ENCODE measurements at places on chromosomes 13 and 19. TPM values are rescaled to one million over a fixed set of nuclear protein-coding genes. Genes with fewer than 3 reads are reported as not detected.

The KLF5 gene
- polyA plus RNA-seq: 23.1 TPM

The SYMPK gene
- polyA plus RNA-seq: 64.9 TPM

The ICAM5 gene
- 0.10 TPM for polyA plus RNA-seq

The NPAS1 gene
- polyA plus RNA-seq: 1.6 TPM

The JOSD2 gene
- polyA plus RNA-seq: 8.8 TPM

The LGALS14 gene
- not detected for polyA plus RNA-seq

The CATSPERD gene
- polyA plus RNA-seq: not detected

The NCR1 gene
- 0.21 TPM for polyA plus RNA-seq

The HRC gene
- polyA plus RNA-seq: 36.1 TPM

The STXBP2 gene
- polyA plus RNA-seq: 69.0 TPM

The ZIK1 gene
- polyA plus RNA-seq: 22.9 TPM

The NMRK2 gene
- polyA plus RNA-seq: 0.27 TPM

The LILRB5 gene
- 1.4 TPM for polyA plus RNA-seq

The POLR1G gene
- 3.1 TPM for polyA plus RNA-seq

The SERPINE3 gene
- 0.31 TPM for polyA plus RNA-seq

The KIR2DL3 gene
- 0.10 TPM for polyA plus RNA-seq

GRCh38 chr19:40270362-40271089 is 14.6 kb downstream of the AKT2 start:
- no peak for DNase-seq

DNA sequence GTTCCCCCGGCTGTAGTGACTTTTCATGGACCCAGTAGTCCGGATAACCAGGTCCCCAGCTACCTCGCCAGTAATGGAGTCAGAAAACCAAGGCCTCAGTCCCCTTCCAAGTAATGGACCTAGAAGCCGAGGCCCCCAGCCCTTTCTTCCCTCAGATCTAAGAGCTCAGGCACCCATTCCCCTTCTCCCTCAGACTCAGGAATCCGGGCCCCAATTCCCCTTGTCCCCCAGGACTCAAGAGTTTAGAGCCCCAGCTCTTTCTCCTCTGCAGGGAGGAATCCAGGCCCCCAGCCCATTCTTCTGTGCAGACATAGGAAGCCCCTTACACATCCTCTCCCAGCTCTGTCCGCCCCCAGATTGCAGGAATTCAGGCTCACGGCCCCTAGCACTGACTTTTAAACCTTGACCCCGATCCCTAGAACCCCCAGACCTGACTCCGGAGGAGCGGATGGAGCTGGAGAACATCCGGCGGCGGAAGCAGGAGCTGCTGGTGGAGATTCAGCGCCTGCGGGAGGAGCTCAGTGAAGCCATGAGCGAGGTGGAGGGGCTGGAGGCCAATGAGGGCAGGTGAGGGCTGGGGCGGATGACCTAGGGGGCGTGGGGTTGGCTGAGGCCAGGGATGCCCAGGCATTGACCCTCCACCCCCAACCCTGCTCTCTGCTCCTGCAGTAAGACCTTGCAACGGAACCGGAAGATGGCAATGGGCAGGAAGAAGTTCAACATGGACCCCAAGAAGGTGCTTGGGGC is 938 bp downstream of the CYTH2 start:
- DNase-seq: no peak

DNA sequence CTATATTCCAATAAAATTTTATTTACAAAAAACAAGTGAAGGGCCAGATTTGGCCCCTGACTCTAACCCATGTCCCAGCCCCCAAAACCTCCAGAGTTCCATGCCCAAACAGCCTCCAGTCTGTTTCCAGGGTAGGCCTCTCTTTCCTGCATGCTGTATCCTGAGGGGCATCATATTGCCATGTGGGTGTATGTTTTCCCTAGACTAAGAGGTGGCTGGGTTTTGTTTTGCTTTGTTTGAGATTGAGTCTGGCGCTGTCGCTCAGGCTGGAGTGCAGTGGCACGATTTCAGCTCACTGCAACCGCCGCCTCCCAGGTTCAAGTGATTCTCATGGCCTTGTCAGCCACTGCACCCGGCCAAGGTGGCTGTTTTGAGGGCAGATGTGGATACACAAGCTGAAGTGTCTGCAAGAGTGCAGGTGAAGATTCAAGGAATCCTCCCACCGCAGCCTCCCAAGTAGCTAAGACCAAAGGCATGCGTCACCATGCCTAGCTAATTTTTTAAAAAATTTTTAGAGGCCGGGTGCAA is 23.6 kb upstream of the LSM14A start:
- DNase-seq: no peak

DNA sequence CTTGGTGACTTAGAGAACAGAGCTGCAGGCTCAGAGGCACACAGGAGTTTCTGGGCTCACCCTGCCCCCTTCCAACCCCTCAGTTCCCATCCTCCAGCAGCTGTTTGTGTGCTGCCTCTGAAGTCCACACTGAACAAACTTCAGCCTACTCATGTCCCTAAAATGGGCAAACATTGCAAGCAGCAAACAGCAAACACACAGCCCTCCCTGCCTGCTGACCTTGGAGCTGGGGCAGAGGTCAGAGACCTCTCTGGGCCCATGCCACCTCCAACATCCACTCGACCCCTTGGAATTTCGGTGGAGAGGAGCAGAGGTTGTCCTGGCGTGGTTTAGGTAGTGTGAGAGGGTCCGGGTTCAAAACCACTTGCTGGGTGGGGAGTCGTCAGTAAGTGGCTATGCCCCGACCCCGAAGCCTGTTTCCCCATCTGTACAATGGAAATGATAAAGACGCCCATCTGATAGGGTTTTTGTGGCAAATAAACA is 9.9 kb downstream of the APOC1 start:
- DNase-seq: no peak

DNA sequence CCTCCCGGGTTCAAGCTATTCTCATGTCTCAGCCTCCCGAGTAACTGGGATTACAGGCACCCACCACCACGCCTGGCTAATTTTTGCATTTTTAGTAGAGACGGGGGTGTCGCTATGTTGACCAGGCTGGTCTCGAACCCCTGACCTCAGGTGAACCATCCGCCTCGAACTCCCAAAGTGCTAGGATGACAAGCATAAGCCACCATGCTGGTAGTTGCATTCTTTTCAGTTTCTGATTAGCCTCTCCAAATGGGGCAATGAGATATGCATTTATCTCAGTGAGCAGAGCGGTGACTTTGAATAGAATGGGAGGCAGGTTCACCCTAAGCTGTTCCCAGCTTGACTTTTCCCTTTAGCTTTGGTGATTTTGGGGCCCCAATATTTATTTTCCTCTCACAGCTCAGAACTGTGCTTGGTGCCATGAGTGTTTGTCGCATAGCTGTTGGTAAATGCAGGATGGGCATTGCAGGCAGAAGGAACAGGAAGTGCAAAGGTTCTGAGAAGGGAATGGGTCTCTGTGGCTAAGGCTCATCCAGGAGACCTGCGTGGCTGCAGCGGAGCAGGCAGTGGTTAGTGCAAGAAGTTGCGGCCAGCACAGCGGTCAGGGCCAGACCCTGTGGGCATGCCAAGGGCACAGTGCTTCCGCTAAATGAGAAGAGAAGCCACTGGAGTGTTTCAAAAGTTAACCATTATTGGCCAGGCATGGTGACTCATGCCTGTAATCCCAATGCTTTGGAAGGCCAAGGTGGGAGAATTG is 20.7 kb downstream of the LYPD3 start:
- no peak for DNase-seq

- no peak for DNase-seq
Observed at GRCh38 chr19:6374711-6375410, 872 bp downstream of the PSPN start.

DNA sequence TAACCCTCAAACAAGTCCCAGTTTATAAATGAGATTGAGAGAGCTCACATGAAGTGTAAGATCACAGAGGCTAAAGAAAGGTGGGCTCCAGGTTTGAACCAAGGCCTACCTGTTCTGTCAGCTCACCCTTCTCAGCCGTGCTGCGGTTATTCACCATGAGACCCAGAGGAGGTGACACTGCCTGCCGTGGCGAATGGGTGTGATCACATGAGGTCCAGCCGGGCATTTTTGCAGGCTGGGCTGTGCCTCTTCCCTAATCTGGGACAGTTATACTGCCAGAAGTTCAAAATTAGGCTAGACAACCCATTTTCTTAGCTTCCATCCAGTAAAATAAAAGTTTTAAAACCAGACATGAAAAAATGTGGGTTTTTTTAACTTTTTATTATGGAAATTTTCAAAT is 146.8 kb downstream of the FOXO1 start:
- DNase-seq: no peak

- no peak for DNase-seq
Observed at GRCh38 chr19:13459351-13459750, 46.9 kb downstream of the CACNA1A start.

DNA sequence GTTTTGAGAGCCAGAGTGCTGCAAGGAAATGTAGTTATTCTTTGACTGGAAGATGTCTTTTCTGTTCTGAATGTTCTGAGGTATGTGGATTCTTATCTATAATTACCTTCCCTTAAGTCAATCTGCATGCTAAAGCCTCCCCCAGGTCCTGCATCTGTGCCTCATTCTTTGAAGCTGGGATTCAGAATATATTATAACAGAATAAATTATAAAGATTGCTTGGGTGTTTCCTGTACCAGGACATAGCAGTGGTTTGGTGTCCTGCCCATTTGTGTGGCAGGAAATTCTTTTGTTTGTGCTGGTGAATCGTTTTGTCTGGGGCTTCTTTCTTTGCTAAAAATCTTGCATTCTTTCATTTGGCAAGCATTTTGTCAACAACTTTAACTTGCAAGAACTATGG is 60.2 kb downstream of the ITGBL1 start:
- no peak for DNase-seq

DNA sequence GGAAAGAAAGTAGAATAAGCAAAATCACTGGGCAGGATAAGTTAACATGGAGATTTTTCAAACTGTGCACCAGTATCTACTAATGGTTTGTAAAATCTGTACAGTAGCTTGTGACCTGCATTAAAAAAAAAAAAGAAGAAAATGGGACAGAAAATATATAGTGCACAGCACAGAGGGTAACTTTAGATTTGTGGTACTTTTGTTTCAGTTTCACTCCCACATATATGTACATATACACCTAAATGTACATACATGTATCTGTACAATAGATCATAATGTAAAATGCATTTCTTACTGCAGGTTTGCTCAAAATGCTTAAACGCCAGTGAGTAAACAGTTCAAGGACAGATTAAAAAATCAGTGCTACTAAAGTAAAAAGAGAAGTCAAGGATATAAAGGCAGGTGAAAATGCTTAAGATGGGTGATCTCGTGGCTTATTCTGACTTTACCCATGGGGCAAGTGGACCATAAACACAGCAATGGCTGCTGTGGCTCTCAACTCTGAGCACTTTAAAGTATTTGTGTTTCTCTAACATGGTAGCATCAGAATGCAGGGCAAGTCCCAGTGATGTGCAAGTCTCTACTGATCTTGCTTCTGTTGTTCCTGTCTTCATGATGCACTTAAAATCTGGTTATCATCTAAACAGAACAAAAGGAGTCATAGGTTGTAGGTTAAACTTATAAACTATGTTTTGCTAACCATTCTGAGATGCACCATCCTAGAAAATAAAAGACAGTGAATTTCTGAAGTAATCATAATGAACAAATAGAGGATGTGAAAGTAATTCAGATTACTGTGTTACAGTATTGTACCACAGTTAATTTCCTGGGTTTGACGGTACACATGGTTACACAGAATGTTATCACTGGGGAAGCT is 112.3 kb downstream of the MIPEP start:
- DNase-seq: no peak

- DNase-seq: no peak
Observed at GRCh38 chr19:30227012-30227621, 145.1 kb upstream of the ZNF536 start.

DNA sequence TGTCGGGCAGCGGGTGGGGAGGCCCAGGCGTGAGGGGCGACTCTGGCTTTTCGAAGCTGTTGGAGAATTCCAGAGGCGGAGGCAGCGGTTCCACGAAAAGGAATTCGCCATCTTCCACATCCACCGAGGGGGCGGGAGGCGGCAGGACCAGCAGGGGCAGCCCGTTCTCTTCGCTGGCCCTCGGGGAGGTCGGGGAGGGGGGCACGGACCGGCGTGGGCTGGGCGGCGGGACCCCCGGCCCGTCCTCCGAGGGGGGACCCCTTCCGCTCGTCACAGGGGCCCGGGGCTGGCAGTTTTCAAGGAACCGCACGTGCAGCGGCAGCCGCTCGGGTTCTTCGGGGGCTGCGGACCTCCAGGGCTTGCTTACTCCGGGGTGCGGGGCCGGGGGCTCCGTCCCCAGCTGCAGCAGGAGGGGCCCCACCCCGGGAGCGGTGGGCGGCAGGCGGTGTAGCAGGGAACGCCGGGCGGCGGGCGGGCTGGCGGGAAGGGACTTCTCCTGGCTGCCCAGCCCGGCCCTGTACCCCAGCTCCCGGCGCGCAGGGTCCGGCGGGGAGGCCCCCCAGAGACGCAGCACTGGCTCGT is 18.0 kb downstream of the C19orf81 start:
- no peak for DNase-seq

GRCh38 chr19:49983645-49984229 is 22.8 kb upstream of the SIGLEC11 start:
- DNase-seq: no peak

GRCh38 chr13:84430015-84430414 is 547.7 kb upstream of the SLITRK1 start:
- DNase-seq: no peak

DNA sequence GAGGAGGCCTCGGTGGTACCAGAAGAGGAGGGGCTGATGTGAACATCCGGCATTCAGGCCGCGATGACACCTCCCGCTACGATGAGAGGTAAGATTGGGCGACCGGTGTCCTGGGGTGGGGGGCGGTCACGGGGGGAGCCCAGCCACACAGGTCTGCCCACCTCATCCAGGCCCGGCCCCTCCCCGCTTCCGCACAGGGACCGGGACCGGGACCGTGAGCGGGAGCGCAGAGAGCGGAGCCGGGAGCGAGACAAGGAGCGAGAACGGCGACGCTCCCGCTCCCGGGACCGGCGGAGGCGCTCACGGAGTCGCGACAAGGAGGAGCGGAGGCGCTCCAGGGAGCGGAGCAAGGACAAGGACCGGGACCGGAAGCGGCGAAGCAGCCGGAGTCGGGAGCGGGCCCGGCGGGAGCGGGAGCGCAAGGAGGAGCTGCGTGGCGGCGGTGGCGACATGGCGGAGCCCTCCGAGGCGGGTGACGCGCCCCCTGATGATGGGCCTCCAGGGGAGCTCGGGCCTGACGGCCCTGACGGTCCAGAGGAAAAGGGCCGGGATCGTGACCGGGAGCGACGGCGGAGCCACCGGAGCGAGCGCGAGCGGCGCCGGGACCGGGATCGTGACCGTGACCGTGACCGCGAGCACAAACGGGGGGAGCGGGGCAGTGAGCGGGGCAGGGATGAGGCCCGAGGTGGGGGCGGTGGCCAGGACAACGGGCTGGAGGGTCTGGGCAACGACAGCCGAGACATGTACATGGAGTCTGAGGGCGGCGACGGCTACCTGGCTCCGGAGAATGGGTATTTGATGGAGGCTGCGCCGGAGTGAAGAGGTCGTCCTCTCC is 6.3 kb upstream of the LIN7B start:
- DNase-seq: no peak

DNA sequence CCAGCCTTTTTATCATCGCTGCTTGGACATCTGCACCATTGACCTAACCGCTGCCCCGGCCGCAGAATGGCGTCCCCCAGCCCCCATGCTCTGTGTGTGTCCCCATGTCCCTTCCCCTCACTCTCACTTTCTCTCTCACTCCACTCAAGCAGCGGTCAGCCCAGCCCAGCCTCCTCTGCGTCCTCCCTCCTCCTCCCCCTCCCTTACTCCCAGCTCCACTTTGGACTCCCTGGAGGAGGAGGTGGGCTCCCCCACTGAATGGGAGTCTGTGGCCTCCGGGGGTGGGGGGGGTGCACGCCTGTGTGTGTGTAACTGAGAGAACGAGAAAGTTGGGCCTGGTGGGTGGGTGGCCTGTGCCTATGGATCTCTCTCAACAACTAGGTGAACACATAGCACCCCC is 2.2 kb downstream of the MAP2K7 start:
- no peak for DNase-seq

Data from right renal cortex interstitium (tissue), 3 donors.